Activated CD4-positive, alpha-beta T cell treated with anti-CD3 and anti-CD28 coated beads, Interleukin-2, amount 50 U/mL, for 1 hour (primary cell): ENCODE measurements at places on chromosomes 3 and 15.

GRCh38 chr15:48385031-48385830 is 54.0 kb downstream of the DUT start:
- no peak for DNase-seq

DNA sequence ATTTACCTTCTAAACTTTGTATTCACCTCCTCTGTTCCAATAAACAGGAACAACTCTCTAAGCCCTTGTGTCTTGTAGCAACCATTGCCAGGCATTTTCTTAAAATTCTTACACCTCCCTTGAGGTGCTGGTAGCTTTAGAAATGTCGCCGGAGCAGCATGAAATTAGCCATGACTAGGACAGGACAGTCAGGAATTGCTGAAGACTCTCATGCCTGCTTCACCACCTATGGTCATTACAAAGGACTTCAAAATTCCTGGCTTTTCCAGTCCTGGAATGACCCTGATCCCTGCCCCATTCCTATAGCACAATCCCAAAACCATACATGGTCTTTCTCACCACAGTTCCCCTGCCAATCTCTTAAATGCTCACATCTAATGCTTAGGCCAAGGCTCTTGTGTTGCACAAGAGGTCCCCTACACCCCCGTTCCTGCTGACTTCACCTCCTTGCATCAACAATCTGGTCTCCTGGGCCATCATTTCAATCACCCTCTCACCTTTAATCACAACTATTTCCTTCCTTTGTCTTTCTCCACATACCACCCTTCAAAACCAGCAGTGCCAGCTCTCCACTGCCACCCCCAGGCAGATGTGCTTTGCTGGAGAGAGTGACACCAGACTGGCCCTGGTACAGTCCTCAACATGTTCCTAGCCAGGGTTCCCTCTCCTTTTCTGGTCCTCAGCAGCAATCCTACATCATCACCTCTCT is 113.2 kb upstream of the TJP1 start:
- DNase-seq: no peak

DNA sequence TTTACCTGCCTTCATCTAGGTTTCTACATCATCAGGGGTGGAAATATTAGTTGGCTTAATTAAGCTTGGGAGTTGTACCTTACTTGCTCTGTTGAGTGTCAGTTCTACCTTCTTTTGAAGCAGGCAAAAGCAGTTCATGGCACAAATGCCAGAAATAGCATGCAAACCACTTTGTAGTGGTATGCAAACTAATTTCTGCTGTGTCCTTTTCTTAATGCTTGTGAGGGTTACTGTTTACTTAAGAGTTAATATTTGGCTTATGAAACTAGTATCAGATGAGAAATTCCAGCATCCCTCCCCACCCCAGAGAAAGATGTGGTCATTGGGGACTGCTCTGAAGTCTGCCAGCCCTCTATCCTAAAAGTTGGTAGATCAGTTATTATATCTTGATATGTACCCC is 7.1 kb downstream of the ATP2C1 start:
- no peak for DNase-seq

GRCh38 chr3:175258763-175259162 is 399.6 kb downstream of the NAALADL2 start:
- no peak for DNase-seq

GRCh38 chr15:29570948-29571791 is 251.1 kb downstream of the TJP1 start:
- DNase-seq: no peak

- DNase-seq: no peak
Observed at GRCh38 chr15:39191871-39192291, 389.0 kb upstream of the THBS1 start.

DNA sequence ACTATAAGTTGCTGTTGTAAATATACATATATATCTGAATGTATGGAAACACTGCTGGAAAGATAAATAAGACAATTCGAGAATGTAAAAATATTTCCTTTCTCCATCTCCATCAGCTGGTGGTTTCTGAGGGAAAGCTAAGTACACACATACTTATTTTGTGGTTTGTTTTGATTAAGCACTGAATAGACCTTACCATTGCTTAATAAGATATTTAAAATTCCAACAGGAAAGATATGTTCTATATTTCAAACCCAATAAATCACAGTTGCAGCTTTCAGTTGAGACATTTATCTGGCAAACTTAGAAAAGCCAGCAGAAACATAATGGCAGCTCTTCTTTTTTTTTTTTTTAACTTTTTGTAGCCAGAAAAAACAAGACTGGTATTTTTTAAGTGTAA is 160.4 kb downstream of the VGLL3 start:
- DNase-seq: no peak

DNA sequence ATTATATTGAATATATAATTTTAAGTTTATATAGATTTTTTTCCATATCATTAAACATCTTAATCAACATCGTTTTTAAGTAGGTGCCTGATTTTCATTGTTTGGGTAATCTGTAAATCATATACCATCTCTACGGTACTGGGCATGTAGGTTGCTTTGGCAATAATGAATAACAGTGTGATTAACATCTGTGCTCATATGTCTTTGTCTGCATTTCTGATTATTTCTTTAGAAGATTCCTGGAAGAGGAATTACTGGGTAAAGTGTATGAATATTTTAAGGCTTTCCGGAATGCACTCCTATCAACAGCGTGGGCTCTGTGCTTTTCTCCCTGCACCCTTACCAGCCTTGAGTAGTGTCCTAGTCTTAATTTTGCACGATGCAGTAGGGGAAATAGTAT is 119.8 kb upstream of the LIPC start:
- no peak for DNase-seq

- no peak for DNase-seq
Observed at GRCh38 chr3:7847021-7847420, 654.6 kb upstream of the LMCD1 start.

- DNase-seq: no peak
Observed at GRCh38 chr3:24829629-24830229, 335.1 kb upstream of the THRB start.

GRCh38 chr15:63891079-63891767 is 57.5 kb upstream of the HERC1 start:
- DNase-seq: peak; percentile 76

DNA sequence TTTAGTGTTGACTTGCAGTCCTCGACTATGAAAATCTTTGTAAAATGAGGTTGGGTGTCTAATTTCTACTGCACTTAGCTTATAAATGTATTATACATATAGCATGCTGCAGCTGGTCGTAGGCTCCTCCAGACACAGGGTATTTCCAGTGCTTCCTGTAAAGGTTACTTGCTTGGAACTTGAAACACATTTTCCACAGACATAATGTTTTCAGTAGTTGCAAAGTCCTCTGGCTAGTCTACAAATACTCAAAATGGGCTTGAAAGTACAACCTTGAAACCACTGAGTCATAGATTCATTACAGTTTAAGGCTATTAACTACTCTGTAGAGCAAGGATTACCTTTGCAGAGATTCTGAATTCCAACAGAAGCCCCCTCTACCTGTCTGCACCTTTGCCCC is 464.1 kb downstream of the RAP2B start:
- DNase-seq: no peak

DNA sequence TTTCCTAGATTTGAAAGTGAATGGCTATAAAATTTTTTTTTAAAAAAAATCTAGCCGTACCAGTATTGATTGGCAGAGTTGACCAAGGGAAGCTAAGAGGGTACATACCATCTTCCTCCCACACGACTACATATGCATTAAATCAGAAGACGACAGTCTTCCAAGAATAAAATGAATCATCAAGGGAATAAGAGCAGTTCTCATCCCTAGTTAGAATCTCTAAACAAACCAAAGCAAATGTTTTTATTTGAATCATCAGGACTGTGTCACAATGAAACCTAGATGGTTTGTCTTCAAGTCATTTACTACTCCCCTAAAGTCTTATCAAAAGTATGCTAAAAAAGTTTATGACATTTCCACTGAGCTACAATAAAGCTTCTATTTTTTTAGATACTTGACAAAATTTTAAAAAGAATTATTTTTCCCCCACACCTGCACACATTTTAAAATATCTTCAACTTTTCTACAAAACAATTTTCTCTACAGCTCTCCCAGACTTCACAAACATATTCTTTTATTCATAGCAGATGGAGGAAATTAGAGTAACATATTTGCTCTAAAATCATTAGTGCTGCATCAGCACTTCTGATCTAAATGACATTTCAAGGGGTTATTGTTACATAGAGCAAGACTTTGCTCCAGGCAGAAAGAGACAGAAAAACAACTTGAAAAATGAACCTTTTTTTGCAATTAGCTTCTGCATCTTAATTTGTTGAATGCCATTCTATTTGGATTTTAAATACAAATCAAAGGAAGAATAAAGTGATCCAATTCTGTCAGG is 547.1 kb downstream of the FHIT start:
- no peak for DNase-seq

- DNase-seq: no peak
Observed at GRCh38 chr3:143648708-143649107, 199.6 kb downstream of the SLC9A9 start.

DNA sequence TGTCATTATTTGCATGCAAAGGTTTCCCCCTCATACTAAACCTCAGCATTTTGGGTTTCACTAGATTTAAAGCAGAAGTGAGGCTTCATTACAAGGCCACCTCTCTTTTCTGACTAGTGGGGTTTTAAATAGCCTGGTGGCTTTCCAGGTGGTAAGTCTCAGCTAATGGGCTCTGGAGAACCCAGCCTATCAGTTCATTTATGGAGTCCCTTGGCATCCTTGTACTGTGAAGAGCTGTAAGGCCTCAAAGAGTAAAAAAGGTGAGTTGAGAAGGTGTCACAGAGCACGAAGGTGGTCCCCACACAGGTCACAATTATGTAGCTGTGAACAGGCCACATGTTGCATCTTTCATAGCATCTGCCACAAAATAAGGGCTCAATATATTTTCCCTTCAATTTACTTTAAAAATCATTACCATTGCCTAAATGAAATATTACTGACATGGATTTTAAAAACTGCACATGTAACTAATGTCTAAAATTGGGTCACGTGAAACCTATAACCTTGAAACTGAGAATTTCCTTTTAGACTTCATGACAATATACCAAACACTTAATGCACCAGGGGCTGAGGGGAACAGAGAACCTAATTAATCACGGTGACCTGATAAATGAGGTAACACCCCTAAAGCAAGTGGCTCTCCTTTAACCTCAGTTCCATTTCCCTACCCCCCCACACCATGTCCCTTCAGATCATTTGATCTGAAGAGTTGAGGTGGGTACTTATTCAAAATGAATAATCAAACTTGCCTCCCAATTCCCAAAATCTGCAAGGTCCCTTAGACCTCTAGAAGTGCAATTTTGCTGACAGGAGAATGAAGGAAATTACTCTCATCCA is 1.3 kb downstream of the NGLY1 start:
- no peak for DNase-seq

- DNase-seq: no peak
Observed at GRCh38 chr3:114370537-114371174, 76.8 kb downstream of the TIGIT start.

DNA sequence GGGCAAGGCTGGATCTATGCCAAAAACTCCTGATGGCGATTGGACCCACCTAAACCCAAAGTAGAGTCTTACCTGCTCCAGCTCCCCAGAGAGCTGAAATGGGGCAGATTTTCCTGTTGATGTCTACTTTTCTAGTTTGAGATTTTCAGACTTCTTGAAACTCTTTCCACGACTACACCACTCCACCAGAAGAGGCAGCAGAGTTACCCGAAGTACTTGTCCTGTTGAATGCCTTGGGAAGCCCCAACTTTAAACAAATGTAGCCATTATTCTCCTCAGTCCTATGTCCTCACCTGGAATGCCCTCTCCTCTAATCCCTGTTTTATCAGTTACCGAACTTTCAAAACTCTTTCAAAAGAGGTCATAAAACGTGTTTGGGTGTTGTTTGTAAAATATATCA is 843.8 kb downstream of the VGLL3 start:
- no peak for DNase-seq

- no peak for DNase-seq
Observed at GRCh38 chr15:92189166-92189565, 204.5 kb upstream of the ST8SIA2 start.

DNA sequence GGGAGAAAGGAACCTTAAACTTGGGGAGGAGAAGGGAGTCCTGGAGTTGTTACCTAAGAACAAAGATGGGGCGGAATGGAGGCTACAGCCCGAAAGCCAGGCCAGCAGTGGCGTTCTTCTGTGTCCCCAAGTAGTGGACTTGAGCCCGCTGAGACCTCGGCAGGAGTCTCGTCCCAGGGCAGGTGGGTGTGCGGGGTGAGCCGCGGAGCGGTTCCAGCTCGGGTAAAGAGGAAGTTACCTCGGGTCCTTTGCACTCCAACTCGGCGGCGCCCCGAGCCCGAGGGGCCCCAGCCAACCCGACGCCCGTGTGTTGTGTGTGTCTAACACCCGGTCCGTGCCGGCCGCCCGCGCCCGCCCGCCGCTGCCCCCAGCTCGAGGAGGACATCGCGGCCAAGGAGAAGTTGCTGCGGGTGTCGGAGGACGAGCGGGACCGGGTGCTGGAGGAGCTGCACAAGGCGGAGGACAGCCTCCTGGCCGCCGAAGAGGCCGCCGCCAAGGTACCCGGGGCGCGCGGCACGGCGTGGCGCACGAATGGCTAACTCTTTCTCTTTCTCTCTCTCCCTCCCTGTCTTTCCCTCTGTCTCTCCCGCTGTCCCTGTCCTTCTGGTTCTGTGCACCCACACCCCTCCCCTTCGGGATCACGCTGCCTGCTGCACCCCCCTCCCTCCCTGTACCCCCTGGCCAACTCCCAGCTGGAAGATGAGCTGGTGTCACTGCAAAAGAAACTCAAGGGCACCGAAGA is 959 bp downstream of the TPM1 start:
- no peak for DNase-seq

DNA sequence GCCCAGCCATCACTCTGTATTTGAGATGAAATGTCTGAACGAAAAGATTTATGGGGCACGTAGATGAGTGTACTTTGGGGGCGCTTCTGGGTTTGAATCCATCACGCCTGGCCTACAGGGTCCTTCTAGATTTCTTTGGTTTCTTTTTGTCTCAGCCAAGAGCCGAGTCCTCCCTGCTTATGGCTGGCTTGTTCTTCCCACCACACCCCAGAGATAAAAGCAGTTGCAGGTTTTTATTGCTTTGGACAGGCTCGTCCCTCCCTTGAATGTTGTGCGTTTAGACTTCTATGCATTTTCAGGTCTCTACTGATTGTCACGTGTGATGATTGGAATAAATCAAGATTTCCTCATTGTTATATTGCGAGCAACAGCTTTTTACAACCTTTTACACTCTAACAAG is 104.8 kb upstream of the CHRNA7 start:
- no peak for DNase-seq

DNA sequence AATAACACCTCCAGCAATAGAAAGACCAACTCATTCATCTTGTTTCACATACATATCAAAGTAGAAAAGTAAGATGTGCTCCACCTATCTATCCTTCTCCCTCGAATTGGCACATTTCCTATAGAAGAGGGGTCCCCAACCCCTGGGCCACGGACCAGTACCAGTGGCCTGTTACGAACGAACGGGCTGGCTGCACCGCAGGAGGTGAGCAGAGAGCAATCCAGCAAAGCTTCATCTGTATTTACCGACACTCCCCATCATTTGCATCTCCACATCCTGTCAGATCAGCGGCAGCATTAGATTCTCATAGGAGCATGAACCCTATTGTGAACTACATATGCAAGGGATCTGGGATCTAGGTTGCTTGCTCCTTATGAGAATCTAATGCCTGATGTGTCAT is 95.0 kb upstream of the CGNL1 start:
- DNase-seq: no peak
